ENCODE measurements at places on chromosomes 3 and 15. TPM values are rescaled to one million over a fixed set of nuclear protein-coding genes. Genes with fewer than 3 reads are reported as not detected.

SAMD7 gene
- total RNA-seq: not detected

ZIC4 gene
- total RNA-seq: 10.2 TPM

CNTN3 gene
- total RNA-seq: 2.1 TPM

AADACL2 gene
- not detected for total RNA-seq

GOLGA8H gene
- total RNA-seq: 1.8 TPM

TMEM40 gene
- not detected for total RNA-seq
